ENCODE measurements at places on chromosomes 3 and 15.

GRCh38 chr3:77102951-77103769 lies 63.3 kb downstream of the ROBO2 start:
- no peak for DNase-seq

DNA sequence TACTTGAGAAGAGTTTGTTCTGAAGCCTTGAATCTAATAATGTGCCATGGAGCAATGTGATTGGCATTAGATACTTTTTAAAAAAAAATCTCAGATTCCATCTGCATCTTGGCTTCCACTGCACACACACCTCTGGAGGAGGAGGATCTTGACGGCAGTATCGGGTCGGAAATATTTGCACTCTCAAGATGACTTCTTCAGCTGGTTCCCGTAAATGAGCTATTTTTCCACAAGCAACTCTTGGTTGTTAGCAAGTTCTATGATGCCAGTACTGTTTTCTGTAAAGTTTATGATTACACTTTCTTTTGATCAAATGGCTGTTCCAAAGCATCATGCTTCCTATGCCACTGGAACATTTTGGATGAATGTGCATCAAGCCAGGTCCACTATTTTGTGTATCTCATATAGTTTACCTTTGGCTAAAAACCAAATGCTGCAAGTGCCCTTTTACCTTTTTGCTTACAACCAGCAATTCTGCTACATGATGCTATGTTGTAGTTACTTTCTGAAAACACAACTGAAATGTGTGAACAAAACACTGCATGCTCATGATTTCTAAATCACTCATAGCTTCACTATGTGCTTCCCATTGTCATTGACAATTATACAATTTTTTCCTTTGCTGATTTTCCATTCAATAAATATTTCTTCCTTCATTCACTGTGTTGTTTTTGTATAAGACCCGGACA lies 43.8 kb downstream of the CCR3 start:
- DNase-seq: no peak

DNA sequence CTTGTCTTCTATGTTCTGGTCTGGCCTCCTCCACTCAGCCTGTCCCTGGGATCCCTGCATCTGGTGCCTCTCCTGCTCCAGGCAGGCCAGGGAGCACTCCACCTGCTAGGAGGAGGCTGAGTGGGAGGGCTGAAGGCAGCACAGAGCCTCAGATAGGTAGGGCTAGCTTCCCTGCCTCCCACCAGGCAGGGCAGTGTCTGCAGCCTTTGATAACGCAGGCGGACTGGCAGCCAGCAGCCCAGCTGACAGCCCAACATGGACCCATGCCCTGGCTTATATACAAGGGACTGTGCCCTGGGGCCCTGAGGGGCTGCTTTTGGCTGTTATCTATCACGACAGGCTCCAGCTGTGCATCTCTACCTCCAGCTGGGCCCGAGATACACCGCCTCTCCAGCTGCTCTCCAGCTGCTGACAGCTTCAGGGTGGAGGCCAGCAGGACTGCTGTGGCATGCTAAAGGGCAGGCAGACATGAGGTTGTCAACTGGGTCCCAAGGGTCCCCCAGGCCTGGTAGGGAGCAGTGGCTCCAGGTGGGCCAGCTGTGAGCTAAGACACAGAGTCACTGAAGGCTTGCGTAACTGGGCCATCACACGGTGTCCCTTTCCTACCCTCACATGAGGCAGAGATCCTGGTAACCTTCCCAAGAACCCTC lies 5.2 kb upstream of the CLK3 start:
- DNase-seq: no peak

DNA sequence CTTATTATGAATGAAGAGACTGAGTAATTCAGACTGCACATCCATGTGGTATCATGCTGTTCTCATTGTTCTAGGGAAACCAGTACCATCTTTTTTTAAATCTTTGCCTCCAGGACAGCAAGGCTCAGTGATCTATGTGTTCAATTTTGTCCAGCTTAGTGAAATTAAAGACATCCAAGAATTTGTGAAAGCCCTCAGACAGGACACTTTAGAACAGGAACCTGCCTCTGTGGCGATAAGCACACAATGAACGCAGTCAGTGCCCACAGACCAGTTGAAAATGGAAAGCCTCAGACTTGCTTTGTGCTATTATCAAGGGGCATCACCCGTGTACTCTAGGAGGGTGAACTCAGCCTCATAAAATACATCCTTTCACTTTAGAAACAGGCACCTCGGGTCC lies 20.1 kb downstream of the EID1 start:
- no peak for DNase-seq

- no peak for DNase-seq
Measured at GRCh38 chr3:138451595-138452162, 17.3 kb downstream of the ESYT3 start.

DNA sequence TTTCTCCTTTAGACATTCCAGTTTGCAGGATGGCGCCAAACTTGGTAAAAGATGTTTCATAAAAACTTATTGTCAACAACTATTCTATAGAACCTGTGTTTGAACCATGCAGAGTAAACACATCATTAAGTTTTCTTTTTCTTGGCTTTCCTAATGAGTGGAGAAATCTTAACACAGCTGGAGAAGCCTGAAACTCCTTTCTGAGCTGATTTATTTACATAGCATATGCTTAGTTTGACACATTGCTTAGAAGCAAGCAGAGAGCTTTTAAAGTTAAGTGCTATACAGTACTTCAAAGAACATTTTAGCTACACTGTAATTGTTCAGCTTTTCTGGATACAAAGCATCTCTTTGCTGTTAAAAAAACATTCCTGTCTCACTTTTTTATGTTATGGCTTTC lies 61.0 kb upstream of the PAQR5 start:
- no peak for DNase-seq

GRCh38 chr3:142902356-142902755 lies 13.5 kb upstream of the PCOLCE2 start:
- no peak for DNase-seq

DNA sequence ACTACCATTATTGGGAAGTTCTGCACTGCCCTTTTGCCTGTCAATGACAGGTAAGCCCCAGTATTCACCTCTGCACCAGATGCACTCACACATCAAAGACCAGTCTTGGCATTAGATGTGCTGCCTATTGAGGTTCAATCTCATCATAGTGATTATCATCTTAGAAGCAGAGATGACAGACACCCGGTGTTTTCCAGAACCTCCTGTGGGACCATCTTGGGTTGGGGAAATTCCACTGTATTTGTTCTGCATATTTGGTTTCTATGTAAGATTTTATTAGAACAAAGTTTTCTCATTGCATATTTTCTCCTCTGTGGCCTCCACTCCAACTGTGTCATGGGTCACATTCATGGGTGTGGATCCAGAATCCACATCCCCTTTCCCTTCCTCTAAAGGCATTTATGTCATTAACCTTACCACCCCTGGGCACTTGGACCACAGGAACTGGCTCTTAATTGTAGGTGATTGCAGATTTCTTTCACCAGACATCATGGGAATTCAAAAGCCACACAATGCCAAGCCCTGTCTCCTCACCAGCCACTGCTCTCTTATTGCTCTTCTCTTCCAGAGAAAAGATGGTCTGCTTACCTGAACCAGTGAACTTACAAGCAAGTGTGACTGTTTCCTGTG lies 31.2 kb downstream of the PLA1A start:
- DNase-seq: no peak

- DNase-seq: no peak
Measured at GRCh38 chr15:62599791-62600777, 435.0 kb upstream of the C2CD4B start.

DNA sequence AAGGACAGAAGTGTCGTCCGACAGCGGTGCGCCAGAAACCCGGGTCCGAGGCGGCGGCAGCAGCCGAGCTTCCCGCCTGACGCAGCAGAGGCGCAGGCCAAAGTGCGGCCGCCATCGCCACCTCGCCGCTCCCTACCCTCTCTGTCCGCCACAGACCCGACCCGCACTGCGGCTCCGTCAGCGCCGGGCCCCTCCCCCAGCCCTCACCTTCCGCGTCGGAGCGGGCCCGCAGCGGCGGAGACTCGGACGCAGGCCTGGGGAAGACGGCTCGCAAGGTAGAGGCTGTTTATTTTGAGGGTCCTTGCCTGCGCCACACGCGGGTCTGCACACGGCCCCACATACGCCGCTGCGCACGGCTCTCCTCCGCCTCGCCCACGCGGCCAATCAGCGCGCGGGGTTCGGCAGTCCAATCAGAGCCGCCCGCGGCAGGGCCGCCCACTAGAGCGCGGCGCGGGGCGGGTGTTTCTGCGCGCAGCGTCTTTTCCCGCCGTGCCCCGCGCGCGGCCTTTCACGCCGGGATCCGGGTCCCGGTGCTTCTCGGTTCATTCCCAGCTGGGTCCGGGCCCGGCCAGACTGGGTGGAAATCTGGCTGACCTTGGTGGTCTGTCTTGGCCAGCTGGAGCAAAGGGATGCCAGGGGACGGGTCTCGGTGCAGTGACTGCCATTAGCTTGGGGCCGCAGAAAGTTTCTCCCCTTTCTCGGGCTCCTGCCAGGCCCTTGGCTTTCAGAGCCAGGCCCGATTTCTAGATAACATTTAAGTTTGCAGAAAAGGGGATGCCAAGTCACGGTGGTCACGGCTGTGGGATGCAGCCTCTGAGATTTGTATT lies at the start of gene CNBP:
Gene CNBP (minus strand): TSS at position 328 of the 827 bp plus-strand sequence. CDS start 12,139 bp downstream, outside the sequence.
- peak; percentile 78 for DNase-seq

DNA sequence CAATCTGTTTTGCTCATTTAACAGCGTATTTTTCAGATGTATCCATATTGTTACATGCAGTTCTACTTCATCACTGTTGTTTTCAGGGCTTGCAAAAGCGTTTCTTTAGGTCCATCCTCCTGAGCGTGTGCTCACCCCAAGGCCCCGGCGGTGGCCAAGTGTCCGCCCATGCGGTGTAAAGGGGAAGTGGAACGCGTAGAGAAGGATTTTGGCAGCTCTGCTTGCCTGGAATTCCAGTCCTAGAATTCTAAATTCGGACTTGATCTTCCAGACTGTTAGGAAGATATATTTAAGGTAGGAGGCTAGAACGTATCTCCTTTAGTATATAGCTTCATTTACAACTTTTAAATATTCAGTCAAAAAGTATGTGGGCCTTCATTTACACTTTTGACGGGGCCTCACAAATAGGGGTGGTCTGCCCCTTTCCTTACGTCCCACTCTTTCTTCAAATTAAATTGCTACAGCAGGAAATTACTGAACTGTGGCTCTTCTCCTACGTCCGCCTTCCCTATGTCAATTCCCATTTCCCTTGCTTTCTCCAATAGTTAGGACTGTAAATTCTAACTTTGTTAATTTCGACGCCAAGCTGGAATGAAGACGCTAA lies 609 bp upstream of the TBC1D23 start:
- DNase-seq: no peak

DNA sequence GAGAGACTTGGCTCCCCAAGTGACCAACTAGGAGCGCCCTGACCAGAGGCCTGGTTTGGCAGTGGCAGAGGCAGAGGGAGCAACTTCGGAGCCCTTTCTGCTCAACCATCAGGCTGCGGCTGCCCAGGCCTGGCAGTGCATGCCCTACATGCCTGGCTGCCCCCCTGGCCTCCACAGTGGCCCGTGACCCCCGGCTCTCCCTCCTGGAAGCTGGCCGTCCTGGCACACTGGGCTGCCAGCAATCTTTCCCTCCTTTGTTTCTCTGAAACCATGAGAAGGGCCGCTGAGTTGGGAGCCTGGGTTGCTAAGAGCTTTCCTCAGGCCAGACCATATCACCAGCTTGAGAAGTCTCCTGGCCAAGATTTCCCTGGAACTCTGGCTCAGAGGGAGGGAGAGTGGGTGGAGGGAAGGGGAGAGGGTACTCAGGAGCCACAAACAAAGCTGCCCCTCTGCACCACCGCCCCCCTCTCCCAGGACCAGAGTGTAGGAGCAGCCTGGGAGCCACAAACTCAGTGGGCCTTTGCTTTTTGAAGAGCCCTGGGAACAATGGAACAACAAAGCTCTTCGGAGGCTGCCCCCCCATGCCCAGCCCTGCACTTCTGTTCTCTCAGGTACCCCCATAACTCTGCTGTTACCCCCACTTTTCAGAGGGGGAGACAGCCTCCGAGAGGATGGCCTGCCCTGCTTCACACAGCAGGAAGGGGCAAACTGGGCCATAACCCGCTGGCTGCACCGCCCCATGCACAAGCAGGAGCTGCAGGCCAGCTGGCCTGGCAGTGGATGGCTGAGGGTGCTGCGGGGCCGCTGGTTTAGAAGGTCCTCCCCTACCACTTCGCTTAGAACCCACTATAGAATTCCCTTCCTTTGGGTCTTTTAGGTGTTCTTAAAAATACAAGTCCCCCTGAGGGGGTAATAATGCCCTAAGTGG lies 11.3 kb downstream of the CORO2B start:
- DNase-seq: no peak

DNA sequence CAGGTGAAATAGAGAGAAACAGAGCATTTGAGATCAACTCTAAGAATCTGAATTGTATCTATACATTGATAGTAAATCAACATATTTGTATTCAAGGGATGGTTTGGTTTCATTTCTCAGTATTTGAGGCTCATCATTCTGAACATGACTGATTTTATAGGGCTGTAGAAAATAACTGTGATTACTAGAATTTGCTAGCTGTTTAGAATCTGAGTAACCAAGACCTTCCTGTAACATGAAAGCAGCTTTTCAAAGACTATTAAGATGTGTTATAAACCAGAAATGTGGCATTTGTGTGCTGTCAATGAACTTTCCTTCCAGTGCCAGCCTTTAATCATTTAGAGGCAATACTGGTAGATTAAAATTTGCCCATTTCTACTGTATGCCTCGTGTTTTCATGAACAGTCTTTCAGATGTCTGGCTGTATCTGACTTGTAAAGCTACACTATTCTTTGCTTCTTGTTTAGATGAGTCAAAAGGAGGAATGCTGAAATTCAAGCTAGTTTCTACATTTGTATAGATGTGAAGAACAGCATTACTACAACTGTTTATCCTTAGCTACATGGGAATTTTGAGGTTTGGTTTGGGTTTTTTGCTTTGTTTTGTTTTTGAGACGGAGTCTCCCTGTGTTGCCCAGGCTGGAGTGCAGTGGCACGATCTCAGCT lies 137.3 kb upstream of the BHLHE40 start:
- no peak for DNase-seq

DNA sequence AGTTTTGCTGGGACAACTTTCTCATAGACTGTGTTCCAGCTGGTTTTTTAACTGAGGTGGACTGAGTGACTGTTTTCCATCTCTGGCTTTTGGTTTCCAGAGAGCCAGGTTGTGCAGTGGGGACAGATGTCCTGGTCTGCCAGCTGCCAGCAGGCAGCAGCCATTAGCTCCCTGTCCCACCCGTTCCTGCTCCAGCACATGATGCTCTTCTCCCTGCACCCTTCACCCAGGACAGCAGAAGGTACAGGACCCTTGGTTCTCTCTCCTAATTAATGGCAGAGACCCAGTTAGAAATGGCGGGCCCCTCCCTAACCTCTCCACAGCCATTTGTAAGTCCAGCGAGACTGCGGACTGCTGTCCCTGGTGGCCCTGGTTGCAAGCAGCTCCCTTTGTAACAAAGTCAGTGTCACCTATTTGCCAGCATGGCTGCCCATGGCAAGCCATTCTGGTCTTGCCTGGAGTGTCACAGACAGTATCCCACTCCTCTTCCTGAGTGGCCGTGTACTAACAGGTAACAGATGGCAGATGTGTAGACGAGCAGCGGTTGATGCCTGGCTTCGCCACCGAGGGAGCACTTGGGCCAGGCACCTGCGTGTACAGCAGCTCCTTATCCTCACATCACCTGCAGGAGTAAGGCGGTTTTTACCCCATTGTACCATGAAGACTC lies 148.3 kb downstream of the DNAJB8 start:
- no peak for DNase-seq

Data from HCT116 (cell line).